HS-27A (cell line): ENCODE measurements at places on chromosomes 16 and 17.

DNA sequence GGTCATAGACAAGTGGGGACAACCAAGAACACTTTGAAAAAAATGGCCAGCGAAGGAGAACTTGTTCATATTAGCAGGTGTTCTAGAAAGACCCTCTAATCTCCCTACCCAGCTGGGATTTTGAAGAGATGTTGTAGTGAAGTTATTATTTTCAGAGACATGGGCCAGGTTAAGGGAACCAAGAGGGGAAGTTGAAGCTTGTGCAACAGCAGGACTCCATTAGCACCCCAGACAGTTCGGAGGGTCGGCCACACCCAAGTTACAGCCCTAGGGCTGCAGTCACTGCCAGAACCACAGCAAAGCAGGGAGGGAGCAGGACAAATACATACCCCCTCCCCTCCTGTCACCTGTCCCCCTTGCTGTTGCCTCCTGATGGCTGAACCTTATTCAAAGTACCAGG is 42.3 kb downstream of the WSB1 start:
- no peak for DNase-seq

GRCh38 chr17:33024688-33025486 is 33.2 kb downstream of the SPACA3 start:
- DNase-seq = no peak

DNA sequence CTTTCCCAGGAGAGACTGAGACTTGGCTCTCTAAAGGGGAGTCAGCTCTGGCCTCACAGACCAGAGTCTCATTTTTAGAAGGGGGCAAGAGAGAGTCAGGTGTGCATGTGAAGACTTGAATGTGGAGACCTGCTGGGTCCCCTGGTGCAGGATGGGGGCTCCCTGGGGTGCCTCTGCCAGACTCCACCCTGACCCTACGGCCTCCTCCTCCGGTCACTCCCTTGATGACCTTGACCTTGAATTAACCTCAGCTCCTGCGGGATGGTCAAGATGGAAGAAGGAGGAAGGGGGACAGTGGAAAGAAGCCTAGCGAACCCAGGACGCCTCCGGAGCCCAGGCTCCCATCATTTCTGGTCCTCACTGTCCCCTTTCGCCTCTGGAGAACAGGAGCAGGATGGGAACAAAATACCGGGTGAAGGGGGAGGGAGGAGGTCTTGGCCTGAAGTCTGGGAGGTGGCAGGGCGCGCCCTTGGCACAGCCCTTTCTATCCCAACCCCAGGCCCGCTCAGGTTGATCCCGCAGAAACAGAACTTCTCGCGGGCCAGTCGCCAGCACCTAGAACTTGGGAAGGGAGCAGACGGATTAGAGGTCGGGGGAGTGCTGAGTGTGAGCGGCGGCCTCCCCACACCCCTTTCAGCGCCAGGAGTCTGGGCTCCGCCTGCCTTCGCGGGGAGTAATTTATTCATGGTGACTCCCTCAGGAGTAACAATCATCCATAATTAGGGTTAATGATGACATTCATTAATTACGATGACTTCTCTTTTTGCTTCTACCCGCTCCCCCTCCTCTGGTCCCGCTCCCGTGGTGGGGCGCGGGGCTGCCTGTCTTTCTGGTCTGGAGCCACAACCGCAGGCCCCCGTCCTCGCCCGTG is 1.6 kb downstream of the STAC2 start:
- no peak for DNase-seq

DNA sequence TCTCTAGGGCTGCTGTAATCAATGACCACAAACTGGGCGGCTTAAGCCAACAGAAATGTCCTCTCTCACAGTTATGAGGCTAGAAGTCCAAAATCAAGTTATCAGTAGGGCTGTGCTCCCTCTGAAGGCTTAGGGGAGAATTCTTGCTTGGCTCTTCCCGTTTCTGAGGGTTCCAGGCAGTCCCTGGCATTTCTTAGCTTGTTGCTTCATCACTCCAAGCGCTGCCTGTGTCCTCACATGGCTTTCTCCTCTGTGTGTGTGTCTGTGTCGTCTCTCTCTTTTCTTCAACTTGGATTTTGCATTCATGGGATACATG is 13.7 kb upstream of the CDC42EP4 start:
- DNase-seq = no peak

DNA sequence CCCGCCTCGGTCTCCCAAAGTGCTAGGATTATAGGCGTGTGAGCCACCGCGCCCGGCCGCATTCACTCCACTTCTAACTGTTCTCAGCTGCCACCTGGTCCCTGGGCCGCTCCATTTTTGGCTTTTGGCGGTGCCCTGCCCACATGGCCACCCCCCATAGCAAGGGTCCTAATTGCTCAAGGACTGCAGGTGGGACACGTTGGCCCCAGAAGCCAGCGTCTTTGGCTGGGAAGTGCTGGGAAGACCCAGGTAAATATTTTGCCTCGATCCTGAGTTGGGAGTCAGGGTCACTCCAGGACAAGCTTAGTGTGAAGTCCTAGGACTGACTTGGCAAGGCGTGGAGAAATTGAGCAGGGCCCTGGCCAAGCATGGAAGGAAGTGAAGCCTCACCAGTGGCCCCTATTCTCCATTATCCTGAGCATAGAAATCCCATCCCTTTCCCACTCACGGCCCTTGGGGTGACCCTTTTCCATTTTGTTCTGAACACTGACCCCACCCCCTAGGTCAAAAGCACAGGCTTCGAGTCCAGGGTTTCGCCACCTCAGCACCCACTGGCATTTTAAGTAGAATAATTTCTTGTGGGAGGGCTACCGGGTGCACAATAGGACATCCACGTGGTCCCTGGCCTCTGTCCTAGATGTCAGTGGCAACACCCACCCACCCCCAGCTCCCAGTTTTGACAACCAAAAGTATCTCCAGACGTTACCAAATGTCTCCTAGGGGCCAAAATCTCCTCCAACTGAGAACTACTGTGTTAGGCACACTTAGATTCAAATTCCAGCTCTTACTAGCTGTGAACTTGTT is 5.9 kb upstream of the WDR81 start:
- DNase-seq = no peak

GRCh38 chr17:77801545-77802332 is 156.8 kb upstream of the TNRC6C start:
- DNase-seq = no peak

DNA sequence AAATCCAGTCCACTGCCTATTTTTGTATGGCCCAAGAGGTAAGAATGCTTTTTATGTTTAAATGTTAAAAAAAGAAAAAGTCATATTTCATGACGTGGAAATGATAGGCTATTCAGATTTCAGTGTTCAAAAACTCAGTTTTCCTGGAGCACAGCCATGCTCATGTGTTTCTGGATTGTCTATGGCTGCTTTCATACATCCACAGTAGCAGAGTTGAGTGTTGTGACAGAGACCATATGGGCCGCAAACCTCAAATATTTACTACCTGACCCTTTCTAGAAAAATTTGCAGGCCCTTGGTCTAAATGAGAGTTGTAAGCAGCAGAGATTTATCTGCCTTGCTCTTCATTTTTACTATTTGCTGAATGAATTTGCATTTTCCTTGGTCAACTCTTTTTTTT is 264.1 kb downstream of the CBLN1 start:
- DNase-seq = no peak

DNA sequence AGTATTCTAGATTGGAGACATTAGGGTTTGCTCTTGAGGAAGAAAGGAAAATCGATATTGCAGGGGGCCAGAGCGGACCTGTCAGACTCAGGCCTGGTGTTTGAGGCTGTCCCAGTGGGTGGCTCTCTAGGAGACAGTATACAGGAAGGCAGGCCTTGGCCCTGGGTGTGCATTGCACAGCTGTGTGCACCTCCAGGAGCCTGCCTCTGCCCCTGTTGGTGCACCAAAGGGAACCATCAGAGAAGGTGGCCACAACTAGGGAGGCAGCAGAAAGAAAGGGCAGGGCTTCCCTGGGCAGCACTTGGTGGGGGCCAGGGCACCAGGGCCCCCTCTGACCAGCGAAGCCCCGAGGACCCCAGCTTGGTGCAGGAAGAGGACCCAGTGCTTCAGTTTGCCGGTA is 188.0 kb downstream of the NTN1 start:
- no peak for DNase-seq

GRCh38 chr16:87847785-87848675 is 21.3 kb downstream of the SLC7A5 start:
- no peak for DNase-seq

DNA sequence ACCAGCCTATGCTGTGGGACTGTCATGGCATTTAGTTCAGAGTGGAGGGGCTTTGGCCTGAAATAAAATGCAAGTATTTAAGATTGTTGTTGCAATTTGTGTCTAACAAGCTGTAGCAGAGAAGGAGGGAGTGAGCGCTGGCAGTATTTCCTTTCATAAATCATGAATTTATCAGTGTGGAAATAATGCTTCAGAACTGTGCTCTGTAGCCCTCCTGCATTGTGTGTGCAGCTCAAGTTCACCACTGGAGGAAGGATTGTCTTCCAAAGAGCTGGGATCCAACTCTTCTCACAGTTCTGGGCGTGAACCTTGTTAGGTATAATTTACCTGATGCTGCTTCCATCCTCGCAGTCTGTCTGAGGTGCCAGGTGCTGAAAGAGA is 15.1 kb downstream of the SNX11 start:
- DNase-seq = no peak

DNA sequence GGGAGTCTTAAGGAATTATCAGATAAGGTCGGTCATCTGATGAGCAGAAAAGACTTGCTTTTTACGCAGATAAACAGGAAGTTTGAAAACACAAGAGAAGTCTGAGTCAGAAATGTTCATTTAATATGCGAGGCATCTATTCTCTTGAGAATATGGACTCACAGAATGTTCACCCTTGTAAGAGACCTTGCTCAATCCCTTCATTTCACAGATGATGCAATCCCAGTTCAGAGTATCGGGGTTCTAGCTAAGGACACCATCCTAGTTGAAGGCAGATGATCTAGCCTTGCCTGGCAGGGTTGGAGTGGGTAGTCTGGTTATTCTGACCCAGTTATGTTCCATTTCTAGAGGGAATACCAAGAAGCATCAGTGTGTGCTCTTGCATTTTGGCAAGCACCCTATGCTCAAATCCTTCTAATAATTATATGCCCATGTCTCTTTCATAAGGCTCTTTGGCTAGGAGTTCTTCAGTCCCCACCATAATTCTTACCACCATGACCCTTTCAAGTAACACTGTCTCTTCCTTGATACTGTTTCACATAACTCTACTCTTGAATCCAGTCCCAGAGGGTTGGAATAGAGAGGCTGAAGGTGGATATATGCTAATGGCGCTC is 42.5 kb downstream of the YPEL2 start:
- no peak for DNase-seq

DNA sequence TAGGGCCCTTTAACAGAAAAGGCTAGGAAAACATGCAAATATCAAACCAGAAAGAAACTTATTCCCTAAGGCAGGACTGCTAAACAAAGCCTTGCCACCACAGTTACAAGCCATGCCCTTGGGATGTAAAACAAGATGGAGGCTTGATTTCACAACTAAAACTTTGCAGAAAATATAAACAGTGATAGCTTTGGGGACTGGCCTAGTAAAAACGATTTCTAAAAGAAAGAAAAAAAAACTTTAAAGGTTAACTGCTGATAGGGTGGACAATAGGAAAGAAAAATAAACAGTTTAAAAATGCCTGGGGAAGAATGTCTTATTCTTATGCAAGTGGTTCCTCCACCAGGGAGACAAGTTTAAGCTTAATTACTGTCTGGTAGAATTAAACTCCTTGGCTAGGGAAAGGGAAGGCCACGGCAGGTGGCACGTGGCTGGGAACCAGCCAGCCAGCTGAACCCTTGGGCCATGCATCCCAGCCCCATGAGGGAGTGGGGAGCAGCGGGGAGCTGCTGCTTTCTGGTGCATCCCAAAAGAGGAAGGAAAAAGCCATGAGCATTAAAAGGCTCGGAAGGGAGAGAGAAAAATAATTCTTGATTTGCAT is 10.7 kb upstream of the TMC5 start:
- no peak for DNase-seq

GRCh38 chr17:82967268-82968032 is 112.0 kb upstream of the METRNL start:
- no peak for DNase-seq

DNA sequence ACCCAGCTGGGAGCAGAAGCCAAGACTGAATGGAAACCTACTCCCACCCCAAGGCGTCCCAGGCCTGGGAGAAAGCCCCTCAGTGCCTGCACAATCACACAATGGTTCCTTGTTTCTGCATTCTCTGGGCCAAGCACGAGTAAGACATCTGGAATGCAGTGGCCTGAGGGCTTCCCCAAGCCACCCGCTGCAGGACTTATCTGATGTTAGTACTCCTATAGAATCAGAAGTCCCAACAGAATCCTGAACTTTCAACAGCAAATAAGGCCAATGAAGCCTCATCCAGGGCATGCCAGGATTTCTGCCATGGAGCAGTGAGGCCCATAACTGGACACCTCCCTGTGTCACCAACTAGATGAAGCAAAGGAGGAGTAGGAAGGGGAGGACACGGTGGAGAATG is 28.6 kb downstream of the MYO18A start:
- DNase-seq = no peak

- DNase-seq = no peak
Measured at GRCh38 chr17:60244656-60245055, 94.9 kb downstream of the CA4 start.

- peak; percentile 9 for DNase-seq
Measured at GRCh38 chr16:80466024-80466987, 74.5 kb upstream of the DYNLRB2 start.

DNA sequence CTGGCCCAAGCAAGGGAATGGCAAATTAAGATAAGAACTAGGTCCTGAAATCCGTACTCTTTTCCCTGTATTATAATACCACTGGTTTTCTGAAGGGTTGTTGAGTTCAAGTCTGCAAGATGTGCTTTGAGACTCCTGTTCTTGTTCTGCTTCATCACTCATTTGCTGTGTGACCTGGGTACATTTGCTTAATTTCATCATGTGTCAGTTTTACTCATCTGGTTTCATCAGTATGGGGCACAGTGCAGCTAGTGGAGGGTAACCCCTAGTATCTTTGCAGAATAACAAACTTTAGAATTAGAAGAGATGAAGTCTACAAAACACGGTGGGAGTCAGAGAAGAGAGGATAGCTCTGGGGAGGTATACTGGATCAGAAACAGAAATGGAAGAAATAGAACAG is 21.9 kb upstream of the EFCAB13 start:
- no peak for DNase-seq
